HFFc6 (cell line): ENCODE measurements at places on chromosomes 2 and 18.

GRCh38 chr2:162056796-162057399 lies 17.1 kb downstream of the DPP4 start:
- no peak for DNase-seq

DNA sequence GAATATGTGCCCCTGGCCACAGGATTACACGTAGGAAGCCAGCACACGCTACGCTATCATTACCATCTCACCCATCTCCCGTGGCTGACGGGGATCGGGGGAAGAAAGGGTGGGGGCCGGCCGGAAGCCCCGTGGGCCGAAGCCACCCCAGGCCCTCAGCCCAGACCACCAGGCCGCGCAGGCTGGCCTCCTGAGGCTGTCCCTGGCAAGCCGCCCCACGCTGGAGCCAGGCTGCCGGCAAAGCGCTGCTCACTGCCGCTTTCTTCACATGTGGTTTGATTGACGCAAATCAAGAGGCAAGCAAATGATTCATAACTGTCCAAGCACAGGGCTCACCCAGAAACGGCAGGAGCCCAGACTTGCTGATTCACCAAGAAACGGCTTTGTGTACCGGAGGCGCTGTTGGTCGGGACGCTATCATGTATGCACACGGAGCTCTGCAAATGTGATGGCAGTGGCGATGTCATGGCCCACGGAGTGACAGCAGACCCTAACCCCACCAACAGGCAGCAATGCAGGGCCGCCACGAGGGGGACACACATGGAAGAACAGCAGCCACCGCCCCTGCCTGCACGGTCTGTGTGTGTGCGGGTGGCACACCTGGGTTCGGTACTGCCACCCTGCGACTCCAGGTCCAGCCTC lies 125.7 kb downstream of the HDAC4 start:
- DNase-seq = peak; percentile 98

DNA sequence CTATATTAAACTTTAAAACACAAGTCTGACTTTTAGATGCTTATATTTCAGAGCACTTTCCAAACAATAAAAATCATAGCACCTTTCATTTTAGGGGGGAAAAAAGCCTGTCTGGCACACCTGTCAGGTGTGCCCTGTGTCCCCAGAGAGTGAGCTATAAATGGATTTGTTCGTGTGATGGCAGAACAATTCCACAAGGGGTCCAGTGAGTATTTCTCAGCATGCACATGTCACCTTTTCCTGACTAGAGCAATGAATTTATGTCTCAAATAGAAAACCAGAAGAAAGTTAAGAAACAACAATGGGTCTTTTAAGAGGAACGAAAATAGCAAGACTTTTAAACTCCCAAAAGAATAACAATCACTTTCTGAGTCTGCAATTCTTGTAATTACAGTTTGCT lies 55.9 kb downstream of the ACVR1C start:
- no peak for DNase-seq

DNA sequence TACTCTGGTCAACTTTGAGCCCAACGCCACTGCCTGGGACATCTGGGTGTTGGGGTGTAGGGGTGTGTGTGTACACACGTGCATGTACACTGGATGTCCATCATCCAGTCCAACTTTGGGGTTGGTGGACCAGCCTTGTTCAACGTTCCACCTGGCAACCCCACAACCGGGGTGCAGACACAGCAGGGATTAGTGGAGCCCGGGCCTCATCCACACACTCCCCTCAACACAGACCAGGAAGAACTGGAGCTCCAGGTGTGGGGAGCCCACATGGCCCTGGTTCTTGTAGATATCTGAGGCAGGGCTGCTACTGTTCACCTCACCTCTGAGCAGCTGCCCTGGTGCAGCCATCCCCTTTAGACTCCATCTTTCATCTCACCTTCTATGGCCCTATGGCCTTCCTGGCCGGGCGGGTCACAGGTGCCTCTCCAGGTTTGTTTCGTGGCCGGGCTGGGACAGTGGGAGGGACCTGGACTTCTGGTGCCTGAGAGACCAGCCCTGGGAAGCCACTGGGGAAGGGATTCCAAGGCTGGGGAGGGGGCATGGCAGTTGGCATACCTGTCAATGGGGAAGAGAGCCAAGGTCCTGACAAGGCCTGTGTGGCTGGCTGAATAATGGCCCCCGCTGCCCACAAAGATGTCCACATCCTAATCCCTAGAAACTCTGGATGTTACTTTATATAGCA lies 7.5 kb downstream of the NEU2 start:
- DNase-seq = no peak

DNA sequence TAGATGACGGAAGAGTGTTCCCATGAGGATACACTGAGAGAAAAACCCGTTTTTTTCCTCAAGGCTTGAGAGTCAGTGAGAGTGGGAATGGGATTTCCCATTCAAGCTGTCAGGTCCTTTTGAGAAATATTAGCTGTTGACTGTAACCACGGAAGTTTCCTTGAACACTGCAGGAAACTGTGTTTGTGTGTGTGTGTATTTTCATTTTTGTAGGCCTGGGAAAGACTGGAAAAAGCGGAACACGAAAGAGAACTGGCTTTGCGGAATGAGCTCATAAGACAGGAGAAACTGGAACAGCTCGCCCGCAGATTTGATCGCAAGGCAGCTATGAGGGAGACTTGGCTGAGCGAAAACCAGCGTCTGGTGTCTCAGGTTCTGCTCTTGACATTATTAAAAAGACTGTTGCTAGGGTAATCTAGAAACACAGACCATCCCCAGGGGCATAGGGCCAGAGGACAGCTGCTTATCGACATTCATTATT lies 98.8 kb upstream of the EML6 start:
- no peak for DNase-seq

DNA sequence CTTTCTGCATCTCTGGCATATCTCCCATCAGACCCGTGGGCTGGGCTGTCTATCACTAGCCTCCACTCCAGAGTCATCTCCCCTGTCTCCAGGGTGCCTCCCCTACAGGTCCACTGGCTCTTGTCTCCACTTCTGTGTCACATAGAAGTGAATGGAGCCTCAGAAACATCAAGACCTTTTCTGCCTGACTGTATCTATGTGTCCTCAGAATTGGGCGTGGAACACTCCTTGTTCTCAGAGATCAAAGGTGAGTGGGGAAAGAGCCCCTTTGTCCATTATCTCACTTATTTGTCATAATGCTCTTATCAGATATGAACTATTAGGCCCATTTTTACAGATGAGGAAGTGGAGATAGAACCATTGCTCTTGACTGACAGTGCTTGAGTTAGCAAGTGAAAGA lies 211.0 kb downstream of the CYRIA start:
- no peak for DNase-seq

DNA sequence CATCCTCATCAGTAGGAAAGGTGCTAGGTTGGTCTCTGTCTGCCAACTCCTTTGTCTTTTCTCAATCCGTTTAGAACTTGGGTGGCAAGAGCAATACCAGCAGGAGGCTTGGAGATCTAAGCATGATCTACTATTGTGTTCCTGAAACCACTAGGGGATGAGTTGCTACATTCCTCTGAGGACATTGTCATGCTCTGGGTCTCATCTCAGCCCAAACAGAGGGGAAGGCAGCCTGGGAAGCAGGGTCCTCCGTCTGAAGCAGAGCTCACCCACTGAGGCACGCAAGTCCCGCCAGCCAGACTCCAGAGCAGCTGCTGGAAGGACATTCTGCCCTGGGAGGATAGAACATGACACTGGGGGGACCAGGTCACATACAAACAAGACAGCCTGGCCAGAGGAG lies 162.9 kb downstream of the MTCL1 start:
- DNase-seq = no peak

GRCh38 chr2:167733747-167734146 lies 513.6 kb downstream of the STK39 start:
- DNase-seq = no peak

- no peak for DNase-seq
Measured at GRCh38 chr2:204205082-204205481, 268.5 kb downstream of the ICOS start.

- DNase-seq = peak; percentile 40
Measured at GRCh38 chr2:235494716-235495372, 1.0 kb downstream of the AGAP1 start.

GRCh38 chr2:121382744-121383143 lies 97.7 kb upstream of the TFCP2L1 start:
- no peak for DNase-seq

DNA sequence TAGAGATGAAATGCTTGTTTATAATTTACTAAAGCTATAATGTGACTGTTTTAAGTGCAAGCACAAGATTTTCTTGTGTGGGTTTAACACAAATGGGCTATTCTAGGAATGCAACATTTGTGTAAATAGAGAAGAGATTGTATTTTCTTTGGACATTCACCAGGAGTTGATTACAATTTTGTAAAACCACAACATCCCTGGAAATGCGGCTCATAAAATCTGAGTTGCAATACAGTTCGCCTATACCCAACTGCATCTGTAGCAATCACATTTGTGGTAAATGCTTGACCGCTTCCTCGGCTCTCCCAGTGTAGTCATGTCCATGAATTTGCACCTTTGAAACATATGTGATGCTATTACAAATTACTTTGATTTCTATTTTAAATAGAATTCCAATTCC lies 348.7 kb upstream of the CDH20 start:
- DNase-seq = no peak

DNA sequence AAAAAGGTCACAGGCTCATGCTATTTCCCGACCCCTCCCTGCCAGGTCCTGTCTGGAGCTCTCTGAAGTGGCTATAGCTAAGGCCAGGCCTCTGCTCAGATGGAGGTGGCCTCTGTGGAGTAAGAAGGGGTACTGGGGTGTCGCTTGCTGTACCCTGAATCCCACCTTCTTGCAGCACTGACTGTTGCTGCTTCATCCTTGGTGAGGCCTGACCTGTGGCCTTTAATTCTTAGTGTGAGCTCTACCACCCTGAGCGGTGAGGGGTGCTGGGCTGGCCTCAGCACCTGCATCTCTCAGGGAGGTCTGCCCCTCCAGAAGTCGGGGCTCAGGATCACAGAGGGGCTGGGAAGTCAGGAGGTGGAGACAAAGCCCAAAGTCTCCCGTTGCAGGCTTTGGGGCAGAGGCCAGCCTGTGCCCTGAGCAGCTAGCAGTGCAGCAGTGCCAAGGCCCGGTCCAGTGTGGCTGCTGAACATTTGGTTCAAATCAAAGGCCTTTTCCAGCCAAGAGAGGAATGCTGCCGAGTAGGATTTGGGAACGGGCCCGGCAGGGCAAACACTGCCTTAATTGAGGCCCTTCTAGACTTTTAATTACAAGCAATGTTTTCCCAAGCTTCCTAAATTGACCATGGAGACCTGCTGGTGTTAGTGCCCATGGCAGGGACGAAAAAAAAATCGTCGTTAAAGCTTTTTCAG lies 133.5 kb upstream of the HAAO start:
- DNase-seq = no peak

DNA sequence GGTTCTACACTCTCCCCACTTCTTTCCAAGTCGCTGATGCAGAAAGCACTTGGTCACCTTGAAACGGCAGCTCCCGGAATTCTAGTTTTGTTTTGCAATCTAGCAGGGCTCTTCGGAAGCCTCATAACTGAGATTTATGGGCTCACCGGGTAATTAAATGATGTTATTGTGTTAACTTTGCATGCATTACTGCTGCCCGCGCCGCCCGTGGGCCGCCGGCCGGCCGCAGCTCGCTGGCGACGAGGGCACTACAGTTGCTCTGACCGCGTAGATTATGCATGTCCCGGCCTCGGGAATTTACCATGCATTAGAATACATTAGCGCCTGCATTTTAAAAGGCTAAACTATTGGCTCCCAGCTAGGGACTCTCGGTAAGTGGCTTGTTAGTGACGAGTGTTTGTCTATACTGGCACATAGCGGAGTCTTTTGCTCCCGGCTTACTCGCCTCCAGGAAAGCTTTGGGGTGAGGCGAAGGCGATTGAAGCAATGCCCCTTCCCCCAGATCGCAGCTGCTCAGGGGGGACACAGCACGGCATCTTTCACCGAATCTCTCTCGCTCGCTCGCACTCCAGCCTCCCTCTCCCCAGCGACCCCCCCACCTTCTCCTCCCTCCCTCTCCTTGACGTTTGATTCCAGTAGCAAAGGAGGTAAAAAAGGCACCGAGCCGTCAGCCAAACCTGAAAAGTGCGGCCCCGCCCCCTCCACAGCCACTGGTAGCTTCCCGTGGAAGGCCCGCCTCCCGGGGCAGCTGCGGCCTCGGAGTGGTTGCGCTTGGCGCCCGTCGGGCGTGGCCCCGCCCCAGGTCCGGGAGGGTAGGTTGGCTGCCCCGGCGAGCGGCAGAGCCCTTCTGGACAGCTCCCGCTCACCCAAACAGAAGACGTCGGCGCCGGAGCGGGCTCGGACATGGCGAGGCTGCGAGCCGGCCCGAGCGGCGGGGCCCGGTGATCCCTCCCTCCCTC lies at the start of gene ONECUT2:
TSS of gene ONECUT2 (plus strand) at position 839 of the 959 bp plus-strand sequence. CDS start 343 bp downstream, outside the sequence.
- peak; percentile 91 for DNase-seq

DNA sequence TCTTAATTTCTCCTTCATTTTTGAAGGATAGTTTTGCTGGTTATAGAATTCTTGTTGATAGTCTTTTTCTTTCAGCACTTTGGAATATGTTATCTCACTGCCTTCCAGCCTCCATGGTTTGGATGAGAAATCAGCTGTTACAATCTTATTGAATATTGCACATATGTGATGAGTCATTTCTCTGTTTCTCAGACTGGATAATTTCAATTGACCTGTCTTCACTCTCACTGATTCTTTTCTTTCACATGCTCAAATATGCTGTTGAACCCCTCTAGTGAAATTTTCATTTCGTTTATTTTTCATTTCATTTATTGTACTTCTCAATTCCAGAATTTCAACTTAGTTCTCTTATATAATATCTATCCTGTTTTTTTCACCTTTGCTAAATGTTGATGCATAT lies 22.2 kb downstream of the PDK1 start:
- no peak for DNase-seq

DNA sequence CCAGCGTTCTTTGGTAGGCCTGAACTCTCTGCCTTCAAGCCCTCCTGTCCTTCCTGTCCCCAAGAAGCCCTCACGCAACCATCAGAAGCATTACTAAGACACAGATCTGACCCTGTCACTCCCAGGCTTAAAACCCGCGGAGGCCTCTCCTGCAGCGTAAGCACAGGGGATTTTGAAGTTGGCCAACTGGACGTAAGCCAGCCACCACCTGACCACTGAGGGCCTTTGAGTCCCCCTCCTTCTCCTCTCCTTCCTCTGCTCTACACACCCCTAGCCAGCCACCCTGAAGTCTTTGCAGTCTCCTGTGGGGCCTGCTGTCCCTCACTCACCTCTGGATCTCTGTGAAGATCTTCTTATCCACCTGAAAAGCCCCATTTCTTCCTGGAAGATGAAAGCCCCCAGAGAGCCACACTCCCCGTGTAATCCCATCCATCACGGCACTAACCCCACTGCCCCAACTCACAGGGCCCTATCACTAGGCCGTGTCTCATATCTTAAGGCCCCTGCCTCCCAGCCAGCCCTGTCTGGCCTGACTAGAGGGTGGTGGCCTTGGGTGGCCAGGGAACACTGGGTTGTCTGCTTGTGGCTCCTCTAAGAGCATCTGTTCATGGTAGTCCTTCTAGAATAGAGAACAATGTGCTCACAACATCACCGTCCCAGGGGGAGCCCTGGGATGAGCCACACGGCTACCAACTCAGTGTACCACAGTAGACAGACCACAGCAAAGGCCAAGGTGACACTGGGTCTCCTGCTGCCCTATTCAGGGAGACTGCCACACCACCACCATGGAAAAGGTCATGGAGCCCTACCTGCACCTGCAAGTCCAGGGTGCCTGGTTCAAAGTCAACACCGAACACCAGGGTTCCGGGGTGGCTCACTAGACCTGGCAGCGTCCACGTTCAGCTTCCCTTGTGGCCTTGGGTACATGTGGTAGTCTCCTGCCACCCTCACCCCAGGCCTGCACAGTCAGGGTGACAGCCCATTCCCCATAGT lies 191.6 kb downstream of the ZBTB7C start:
- no peak for DNase-seq

- DNase-seq = no peak
Measured at GRCh38 chr2:48069769-48070168, 163.5 kb upstream of the FBXO11 start.

- DNase-seq = no peak
Measured at GRCh38 chr2:143582046-143582747, 453.0 kb downstream of the ARHGAP15 start.
